ENCODE measurements at places on chromosomes 3 and 15.
A peak's percentile ranks its signal among the peaks of the same experiment; 100 is the strongest.

DNA sequence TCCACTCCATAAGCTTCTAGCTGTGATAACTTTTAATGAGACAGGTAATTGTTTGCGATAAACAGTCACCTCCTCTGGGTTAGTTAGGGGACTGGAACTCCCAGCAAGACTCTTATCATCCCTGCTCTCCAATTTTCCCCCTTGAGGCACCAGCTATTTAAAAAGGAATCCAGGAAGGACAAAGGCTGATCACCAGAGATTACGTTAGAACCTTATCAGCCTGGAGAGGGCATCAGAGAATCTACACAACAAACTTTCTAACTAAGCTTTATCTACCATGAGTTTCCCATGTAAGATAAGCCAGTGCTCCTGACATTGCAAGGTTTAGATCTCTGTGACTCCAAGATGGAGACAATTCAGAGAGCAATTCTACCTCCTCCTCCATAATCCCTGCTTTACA lies 31.3 kb downstream of the GPR176 start:
- no peak for DNase-seq

DNA sequence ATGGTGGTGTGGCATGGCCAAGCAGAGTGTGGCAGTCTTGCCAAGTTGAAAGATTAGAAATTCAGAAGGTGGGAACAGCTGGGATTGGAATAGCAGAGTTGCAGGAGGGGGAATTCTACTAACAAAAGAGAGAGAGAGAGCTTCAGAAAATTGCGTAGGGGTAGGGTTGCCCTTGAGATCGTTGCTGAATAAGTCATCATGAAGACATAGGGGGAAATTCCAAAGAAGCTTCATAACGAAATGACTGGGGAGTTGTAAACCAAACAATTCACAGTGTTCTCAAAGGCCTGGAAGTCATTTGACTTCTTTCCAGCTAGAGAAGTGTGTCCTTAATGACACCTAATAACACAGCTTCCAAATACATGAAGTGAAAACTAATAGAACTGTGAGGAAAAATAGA lies 26.3 kb upstream of the TIPARP start:
- DNase-seq, result peak; percentile 94

DNA sequence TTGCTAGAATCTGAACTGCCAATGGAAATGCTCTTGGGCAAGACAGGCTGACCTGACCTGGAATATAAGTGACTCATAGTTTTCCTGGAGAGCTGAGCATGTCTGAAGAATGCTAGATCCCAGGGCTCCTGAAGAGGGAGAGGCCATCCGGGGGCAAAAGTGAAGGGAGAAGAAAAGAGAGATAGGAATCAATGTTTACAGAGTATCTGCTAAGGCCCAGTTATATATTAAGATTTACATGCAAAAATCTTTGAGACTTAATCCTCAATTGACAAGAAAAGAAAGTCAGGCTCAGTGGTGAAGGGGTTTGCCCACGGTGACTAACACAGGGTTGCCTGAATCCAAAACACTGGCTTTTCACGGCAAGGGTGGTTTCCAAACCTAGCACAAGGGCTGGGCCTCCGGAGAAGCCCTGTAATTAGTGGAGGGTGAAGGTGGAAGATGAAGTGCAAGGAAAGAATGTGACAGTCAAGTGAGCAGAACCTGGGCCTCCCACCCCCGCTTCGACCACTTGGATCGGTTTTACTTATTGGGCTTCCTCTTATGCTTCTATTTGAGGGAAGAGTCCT lies 91.7 kb upstream of the FGF12 start:
- DNase-seq, result peak; percentile 87

DNA sequence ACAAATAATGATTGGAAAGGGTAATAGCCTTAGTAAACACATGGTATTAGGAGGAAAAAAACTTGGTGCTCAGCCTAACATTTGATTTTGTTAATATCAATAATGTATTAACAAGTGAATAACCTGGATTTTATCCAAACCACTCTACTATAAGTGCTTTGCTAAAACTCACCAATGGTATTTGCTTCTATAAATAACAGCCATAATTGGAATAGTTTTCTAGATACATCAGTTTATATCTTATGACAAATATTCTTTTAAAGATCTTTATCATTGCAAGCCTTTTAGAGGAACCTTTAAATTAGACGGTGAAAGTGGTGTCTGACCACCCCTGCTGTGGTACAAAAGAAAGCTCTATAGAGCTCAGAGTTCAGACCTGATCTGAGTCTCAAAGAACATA lies 123.9 kb downstream of the SHOX2 start:
- DNase-seq, result peak; percentile 2

GRCh38 chr3:184186902-184187207 lies 856 bp downstream of the ABCF3 start:
- peak; percentile 23 for DNase-seq

GRCh38 chr3:140292170-140292569 lies 357.2 kb downstream of the CLSTN2 start:
- no peak for DNase-seq

DNA sequence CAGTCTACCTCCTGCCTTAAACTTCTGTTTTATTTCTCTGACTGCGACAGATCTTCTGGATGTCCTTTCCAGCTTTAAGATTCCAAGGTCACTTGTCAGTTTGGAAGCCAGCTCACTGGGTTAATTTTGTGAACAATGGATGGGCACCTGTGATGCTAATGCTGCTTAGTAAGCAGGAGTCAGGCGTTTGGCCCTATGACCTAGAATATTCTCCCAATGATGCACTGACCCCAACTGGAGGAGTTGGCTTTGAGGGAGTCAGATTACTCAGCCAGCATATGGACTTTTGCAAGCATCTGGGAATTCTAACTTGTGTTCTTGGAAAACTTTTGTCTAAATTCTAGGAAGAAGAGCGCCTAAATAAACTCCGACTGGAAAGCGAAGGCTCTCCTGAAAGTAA lies 28.1 kb downstream of the HACD3 start:
- DNase-seq, result peak; percentile 59

GRCh38 chr15:40192942-40193341 lies 32.1 kb downstream of the BUB1B start:
- peak; percentile 56 for DNase-seq

GRCh38 chr15:31304751-31305365 lies 21.8 kb upstream of the KLF13 start:
- DNase-seq, result no peak

DNA sequence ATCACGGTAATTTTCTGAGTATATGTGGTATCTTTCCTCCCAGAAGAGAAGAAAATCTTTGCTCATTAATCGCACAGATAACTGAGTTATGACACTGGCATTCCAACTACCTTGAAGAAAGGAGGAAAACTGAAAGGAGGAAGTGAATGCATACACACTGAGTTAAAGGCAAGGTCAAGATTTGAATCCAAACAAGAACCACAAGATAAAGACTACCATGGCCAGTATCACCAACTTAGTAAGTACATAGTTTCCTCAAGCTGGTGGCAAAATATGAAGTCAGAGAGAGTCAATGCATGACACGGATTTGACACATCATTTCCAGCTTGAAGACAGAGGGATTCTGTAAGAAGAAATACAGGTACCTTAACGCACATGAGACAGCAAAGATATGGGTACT lies 287.5 kb downstream of the ULK4 start:
- DNase-seq, result peak; percentile 47

DNA sequence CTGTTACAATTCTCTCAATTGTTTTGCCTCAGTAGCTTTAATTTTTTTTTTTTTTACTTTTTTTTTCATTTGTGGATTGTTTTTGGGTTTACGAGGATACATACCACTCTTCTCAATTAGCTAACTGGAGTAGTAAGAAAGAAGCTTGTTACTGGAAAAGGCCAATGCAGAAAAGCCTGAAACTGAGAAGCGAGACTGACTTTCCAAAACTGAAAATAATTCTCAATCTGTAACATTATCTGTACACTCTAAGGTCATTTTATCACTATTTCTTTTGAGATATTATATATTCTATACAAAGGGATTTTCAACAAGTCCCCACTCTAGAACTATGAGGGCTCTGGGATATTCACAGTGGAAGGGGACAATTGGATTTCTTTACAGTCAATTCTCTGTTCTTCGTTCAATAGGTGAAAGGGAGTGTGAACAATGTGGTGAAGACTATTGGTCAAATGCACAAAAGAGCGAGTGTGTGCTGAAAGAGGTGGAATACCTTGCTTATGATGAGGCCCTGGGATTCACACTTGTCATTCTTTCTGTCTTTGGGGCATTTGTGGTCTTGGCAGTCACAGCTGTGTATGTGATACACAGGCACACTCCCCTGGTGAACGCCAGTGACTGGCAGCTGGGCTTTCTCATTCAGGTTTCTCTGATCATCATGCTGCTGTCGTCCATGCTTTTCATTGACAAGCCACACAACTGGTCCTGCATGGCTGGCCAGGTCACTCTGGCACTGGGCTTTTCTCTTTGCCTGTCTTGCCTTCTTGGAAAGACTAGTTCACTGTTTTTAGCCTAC lies 83.9 kb upstream of the KCNAB1 start:
- DNase-seq, result no peak

DNA sequence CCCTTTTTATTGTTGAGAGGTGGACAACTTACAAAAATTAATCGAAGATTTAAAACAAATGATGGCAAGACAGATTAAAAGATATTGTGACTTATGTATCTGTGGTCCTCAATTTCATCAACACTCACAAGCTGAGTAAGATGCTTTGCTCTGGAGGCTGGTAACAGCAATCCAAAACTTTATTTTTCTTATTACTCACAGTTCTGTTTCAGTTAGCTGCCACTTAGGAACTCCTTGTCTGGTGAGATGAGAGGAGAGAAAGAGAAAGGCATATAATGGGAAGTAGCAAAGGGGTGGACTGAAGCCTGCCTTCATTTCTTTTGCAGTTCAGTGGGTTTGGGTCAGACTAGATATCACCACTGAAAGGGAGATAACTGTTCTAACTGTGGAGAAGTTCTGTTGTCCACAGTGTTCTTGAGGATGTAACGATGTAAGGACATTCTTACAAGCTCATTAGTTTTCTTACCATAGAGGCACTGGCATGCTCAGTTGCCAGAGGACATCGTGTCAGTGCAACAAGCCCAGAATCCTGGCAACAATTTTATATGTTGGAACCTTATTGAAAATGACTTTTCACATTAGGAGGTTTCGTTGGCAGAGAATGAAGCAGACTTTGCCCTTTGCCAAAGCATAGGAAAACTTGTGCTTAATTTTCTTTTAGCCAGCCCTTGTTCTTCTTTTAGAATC lies 93.6 kb downstream of the PLCL2 start:
- peak; percentile 31 for DNase-seq

DNA sequence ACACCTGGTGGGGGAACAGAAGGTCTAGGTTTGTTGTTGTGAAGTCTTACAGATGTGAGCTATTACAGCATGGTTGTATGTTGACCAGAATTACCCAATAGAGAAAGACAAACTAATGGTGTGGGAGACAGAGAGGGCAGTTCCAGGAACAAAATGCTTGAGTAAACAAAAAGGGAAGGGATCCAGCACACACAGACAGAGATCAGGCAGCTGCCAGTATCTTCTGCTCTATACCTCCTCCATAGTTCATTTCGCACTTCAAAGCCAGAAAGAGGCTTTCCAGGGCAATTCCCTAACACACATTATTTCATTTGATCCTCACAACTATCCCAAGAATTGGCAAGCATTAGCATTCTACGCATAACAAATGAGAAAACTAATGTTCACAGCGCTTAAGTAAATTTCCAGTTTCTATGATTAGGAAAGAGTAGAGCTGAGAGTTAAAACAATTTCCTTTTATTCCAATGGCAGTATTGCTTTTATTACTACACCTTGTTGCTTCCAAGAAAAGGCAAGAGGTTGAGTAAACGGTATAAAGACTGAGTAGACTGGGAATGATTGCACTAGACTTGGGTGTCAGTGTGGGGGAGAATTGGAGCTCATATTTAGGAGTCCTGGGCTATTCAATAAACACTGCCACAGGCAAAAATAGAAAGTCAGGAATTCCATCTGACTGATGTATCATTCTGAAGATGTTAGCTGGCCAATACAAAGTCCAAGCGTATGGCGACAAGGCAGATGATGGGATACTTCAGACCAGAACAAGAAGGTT lies 39.7 kb upstream of the ZNF280D start:
- peak; percentile 70 for DNase-seq

GRCh38 chr3:45343947-45344346 lies 44.4 kb upstream of the LARS2 start:
- DNase-seq, result no peak

DNA sequence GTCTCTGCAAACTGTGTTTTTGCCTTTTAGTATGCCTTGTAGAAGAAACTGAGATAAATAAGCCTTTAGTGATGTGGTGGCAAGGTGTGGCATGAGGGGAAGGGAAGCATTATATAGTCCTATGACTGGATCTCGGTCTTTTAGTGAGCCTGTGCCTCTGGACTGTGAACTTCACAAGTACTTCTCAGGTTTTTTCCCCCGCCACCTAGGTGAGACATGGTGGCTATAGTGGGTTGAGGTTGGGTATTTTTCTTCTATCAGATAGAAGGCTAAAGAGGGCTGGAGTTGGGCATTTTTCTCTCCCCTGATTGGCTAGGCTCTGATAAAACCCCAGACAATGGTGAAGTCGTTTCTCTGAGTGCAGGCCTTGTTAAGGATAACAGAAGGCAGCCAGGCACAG lies 38.7 kb upstream of the ZFAND6 start:
- DNase-seq, result no peak

DNA sequence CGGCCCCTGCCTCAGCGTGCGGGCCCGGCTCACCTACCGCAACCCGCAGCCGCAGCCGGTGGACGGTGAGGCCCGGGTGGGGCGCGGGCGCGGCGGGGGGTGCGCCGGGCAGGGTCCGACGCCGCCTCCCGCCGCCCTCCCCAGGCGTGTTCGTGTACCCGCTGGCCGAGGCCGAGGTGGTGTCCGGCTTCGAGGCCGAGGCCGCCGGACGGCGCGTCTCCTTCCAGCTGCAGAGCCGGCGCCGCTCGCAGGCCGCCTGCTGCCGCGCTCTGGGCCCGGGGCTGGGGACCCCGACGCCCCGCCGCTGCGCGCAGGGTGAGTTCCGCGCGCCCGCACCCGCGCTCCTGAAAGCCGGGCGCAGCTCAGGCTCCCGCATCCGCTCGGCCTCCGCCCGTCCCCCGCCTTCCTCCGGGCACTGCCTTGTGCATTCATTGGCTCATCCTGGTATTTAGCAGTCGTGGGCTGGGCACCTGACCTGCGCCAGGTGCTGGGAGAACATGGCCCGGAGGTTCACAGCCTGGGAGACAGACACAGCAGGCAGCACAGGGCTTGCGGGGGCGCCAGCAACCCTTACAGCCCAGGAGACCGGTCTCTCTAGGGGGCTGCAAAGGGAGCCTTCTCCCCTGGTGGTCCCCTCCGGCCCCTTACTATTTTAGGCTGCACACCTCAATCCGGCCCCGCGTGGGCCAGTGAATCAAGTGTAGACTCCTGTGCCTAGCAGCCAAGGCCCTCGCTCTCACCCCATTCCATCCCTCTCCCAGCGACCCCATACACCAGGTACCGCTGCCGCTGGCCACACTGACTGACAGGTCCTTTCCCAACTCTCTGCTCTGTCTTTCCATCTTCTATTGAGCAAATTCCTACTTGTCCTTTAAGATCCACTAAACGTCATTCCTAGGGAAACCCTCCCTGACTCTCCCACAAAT lies 1.5 kb downstream of the VWA5B2 start:
- DNase-seq, result no peak

DNA sequence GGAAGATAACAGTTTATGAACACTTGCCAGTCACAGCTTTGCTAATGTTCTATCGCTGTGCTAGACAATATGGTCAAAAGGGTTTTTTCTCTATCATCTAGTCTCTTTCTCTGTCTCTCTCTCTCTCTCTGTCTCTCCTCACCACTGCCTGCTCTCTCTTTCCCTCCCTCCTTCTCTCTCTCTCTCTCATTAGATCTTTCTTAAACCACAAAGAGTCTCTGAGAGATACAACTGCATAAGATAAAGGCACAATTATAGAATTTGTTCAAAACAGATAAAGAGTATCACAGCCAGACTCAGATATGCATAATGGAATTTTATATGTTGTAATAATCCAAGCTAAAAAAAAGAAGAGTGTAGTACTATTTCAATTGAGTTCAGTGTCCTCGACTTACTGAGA lies 258.4 kb downstream of the MECOM start:
- no peak for DNase-seq
